Left colon (tissue), 2 donors: ENCODE measurements at places on chromosomes 7 and 10. TPM values are rescaled to one million over a fixed set of nuclear protein-coding genes. Genes with fewer than 3 reads are reported as not detected.

ITPRID1 gene
- 2.6 TPM for total RNA-seq

CD36 gene
- total RNA-seq: 18.0 TPM

PLEKHS1 gene
- total RNA-seq: 12.2 TPM

FAM25C gene
- not detected for total RNA-seq

WDFY4 gene
- 4.6 TPM for total RNA-seq

CPA2 gene
- total RNA-seq: 1.7 TPM

PWWP2B gene
- 51.9 TPM for total RNA-seq

TMEM196 gene
- not detected for total RNA-seq

MRLN gene
- total RNA-seq: not detected

GPR141 gene
- 0.50 TPM for total RNA-seq

ASB15 gene
- not detected for total RNA-seq

PHYHIPL gene
- 0.27 TPM for total RNA-seq

WASHC2A gene
- total RNA-seq: 67.3 TPM

STK31 gene
- total RNA-seq: 1.1 TPM

DNA sequence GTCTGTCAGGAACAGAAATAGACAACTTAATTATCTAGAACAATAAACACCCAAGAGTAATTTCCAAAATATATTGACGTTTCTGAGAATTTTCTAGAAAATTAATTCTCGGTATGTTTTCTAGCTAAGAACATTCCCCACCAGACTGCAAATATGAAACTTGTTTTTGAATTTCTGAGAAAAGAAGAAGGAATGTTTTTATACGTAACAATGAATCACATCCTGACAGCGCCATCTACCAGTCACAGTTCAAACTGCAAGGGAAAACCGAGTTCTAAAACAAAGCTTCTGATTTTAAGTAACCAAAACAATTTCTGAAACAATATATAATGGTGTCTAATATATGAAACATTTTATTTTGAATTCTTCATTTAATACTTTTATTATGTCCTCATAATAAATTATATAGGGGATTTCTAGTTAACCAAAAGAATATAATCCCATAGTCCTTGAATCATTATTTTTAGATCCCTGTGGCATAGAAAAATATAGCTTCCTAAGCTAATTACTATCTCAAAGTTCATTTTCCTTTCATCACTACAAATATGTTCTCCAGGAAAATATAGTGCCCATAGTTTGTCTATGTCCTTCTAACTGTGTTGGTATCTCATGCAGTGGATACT is 34.5 kb upstream of the MEOX2 start:
- DNase-seq: no peak

- no peak for DNase-seq
These were observed 127.2 kb downstream of the NRBF2 start for GRCh38 chr10:63260103-63260859.

DNA sequence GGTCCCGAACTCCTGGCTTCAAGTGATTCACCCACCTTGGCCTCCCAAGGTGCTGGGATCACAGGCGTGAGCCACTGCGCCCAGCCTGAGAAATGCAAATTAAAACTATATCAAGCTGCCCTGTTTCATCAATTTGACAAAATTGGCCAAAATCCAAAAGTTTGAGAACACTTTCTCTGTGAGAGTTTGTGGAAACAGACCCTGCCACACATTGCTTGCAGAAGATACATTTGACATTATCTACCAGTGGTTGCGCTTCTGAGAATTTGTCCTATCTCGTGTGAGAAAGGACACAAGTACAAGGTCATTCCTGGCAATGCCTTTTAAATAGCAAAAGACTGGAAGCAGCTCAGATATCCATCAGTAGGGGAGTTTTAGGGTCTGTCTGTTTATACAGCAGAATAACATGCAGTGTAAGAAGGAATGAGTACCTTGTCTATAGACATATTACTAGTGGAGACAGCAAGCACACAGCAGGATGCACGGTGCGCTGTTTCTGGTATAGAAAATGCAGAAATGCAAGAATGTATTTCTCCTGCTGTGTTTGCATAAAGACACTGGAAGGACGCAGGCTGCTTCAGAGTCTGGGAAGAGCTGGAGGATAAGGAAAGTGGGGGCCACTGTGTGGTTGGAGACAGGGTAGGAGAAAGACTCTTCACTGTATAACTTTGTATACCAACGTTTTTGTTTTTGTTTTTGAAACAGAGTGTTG is 4.3 kb downstream of the LHPP start:
- DNase-seq: no peak

GRCh38 chr10:98331885-98332284 is 63.9 kb upstream of the LOXL4 start:
- DNase-seq: no peak

DNA sequence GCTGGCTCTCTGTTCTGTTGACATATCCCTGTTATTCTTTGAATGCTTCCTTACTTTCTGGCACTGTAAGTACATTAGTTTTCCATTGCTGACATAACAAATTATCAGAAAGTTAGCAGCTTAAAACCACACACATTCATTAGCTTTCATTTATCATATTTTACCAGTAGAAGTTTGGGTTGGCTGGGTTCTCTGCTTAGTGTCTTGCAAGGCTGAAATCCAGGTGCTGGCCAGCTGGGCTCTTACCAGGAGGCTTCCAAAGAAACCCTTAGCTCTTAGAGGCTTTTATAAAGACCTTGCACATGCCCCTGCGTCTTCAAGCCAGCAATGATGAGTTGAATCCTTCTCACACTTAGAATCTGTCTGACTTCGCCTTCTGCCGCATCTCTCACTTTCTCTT is 160.6 kb downstream of the MLLT10 start:
- no peak for DNase-seq

- no peak for DNase-seq
These were observed 24.4 kb downstream of the C10orf90 start for GRCh38 chr10:126646110-126646509.

DNA sequence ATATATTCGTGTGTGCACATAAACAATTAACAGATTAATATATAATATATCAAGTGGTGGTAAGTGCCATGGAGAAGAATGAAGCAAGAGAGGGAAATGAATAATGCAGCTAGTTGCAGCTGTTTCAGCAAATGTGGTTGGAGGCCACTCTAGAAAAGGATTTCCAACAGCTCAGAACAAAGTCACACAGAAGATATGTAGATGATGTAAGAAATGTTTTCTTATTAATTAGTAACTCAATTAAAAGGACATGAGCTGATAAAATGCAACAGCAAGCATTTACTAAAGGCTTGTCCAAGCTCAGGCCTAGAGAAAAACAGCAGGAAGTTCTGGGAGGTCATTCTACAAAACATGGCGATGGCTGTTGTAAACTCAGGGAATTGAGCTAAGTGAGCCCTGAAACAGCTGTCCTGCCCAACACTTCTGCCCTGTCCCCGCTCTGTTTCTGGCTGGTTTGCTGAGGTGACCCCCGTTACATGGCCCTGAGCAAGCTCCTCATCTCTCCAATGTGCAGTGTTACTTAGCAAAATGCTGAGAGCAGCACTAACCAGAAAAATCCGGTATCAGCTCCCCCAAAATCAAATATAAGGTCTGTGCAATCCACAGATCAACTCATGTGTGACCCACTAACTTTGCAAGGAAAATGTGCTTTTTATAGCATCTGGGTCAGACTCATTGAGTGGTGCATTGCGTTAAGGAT is 23.4 kb upstream of the C10orf67 start:
- DNase-seq: no peak

- DNase-seq: no peak
These were observed 48.6 kb downstream of the MALSU1 start for GRCh38 chr7:23347682-23348180.

- no peak for DNase-seq
These were observed 226.7 kb upstream of the NPY start for GRCh38 chr7:24057243-24057642.

- no peak for DNase-seq
These were observed 491 bp upstream of the SH2D4B start for GRCh38 chr10:80537086-80537735.

GRCh38 chr10:123068087-123068853 is 59.5 kb downstream of the ACADSB start:
- DNase-seq: no peak

DNA sequence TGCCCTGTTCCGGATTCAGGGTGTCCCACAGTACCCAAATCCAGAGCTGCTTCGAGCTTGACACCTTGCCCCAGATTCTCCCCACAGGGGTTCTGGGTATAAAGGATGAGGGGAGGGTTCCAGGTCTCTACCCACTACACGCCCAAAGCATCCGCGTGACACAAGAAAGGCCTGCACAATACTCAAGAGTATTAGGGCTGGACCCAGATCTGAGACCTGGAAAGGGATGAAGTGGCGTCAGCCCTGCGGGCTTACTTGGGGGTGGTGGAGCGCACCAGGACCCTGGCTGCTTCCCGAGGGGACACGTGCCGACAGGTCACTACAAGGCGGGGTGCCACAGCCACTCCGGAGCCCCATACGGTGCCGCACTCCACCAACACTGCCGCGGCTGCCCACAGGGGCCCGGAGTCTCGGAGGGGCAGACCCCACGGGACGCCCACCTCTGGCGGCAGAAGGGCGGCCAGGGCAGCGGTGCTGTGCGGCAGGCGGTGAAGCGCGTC is 1.3 kb downstream of the TYSND1 start:
- DNase-seq: peak; percentile 39

GRCh38 chr7:104225451-104225850 is 17.6 kb upstream of the ORC5 start:
- no peak for DNase-seq

DNA sequence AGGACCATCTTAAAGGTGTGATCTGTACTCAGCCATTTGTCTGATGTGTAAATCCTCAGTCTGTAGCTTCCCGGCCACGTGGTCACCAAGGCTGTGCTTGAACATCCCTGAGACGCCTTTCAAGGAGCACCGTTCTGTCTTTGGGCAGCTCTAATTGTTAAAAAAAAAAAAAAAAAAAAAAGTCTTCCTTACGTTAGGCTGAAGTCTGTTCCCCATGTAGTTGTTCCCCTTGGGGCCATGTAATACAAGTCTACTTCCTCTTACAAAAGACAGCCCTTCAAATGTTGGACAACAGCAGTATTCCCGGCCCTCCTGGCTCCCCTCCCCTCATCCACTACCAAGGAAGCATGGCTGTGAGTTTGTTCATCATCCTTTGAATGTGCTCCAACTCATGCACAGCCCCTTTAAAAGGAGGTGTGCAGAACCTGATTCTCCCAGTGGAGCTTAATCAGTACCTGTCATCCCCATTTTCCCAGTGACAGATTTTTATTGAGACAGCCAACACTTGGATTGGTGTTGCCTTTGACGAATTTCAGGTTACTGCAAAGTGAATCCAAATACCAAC is 392.2 kb upstream of the GALNT17 start:
- no peak for DNase-seq

DNA sequence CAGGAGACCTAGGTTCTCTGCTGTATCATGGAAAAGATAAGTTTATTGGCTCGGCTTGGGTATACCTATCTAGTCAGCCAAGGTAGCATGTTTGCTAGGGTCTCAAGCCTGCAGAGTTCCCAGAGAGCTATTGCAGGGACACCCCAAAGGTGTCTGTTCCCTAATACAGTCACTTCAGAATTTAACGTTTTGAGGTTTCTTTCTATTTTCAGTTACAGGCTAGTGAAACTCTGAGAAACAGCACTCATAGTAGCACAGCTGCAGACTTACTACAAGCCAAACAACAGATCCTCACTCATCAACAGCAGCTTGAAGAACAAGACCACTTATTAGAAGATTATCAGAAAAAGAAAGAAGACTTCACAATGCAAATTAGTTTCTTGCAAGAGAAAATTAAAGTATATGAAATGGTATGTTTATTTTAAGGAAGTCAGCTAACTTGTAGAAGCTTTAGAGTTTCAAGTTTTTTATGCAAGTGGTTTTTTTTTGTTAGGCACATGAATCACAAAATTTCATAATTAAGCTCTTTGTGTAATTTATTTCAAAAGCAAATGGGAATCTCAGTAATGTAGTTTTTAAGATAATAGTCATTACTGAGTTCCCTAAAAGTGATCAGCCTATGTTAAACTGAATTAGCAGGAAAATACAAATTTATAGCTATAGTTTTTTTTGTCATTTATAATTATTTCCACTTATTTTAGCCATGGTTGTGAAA is 54.9 kb downstream of the AKAP9 start:
- no peak for DNase-seq

DNA sequence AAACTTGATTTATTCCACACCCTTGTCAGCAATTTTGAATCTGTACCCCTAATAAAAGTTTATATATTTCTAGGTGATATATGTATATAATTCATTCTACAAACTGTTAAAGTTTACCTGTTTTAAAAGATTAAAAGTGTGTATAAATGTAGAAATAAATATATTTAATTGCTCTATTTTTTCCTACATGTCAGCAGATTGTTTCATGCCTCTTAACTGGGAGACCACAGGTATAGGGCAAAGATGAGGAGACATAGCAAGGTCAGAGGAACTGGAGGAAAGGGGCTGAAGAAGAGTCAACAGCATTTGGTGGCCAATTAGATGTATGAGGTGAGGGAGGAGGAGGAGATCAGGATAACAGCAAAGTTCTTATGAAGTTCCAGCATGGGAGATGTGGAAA is 109.8 kb downstream of the GLCCI1 start:
- no peak for DNase-seq

DNA sequence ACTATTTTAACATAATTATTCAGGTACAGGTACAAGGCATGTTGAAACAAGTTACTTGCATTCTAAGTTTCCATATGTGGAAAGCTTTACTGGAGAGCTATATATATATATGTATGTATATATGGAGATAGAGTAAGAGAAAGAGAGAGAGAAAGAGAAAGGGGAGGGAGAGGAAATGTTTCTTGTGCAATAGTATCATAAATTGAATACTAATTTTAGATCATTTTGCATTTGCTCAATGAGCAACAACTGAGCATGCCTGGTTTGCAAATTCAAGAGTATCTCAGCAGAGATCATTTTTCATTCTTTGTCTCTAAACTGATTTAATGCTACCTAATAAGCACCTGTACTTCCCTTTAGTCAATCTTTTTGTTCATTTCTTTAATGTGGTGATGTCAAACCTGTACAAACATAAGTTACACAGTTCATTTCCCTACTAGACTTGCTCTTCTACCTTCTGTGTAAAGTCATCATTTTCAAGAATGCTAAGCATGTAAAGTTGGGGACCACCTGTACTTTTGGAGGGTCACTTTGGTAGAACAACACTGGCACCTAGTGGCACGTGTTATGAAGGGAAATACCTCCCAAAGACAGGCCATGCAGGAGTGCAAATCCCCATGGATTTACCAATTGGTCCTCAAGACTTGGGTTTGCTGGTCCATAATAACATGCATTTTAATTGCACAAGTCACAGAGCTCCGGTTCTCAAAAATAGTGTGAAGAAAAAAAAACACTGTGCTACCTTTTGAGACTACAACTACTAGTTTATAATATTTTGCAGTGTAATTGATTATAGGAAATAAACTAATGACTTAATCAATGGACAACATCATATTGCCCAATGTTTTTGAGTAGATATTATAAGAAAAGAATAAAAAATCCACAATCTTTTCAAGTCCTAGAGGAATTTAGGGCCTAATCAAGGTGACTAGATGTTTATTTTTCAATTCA is 431.2 kb upstream of the IGFBP3 start:
- no peak for DNase-seq
